Stimulated activated CD4-positive, alpha-beta T cell treated with anti-CD3 and anti-CD28 coated beads, Interleukin-15, amount 100 ng/mL, for 1 hour (primary cell): ENCODE measurements at places on chromosomes 16 and 17.

- no peak for DNase-seq
These were observed 62.2 kb upstream of the CHMP6 start for GRCh38 chr17:80929449-80929848.

- no peak for DNase-seq
These were observed 48.2 kb upstream of the FOXJ1 start for GRCh38 chr17:76189247-76189646.

DNA sequence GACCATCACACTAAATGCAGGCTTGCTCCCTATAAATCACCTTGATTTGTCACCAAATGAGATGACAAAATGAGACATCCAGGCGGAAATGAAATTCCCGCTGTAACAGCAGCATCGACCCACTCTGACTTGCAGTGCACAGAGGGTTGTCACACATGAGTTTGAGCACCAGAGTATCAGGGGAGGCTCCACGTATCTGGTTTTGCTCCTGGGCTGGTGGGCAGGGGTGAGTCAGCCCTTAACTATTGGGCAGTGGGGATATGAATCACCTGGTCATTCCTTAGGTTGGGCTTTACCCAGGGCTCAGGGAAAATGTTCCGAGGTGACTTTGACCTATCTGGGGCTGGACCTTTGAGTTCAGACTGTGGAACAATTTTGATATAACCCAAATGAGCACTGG lies 245.2 kb upstream of the CCL2 start:
- DNase-seq: no peak

- no peak for DNase-seq
These were observed 69.8 kb downstream of the RAB11FIP4 start for GRCh38 chr17:31461227-31461810.

DNA sequence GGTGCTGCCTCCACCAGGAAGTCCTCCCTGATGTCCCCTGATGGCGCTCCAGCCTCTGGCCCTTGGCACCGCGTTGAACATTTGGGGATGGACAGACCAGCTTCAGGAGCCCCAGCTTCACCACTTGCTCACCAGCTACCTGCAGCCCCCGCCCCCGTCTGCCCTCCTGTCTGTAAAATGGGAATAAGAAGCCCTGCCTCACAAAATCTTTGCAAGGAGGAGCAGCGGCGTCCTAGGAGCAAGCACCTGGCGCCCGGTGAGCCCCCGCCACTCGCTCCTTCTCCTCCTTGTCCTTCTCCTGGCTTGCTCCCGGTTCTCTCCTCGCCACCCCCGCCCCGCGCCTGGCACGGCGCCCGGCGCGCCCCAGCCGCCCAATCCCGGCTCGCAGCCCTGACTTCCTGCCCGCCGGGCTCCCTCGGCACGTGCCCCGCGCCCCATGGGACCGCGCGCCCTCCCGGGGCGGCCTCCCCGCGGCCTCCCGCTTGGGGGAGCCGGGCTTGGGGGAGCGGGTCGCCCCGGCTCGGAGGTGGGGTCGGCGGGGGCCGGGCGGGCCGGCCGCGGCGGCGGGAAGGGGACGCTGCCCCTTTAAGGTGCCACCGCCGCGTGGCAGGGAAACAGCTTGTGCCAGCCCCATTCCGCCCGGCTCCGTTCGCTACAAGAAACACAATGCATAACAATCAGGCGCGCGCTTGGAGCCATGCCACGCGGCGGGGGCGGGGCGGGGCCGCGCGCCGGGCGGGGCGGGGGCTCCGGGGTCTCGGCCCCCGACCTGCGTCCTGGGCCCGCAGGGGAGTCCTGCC lies 9.1 kb upstream of the PPP1R1B start:
- peak; percentile 19 for DNase-seq

- no peak for DNase-seq
These were observed 43.2 kb downstream of the SOCS1 start for GRCh38 chr16:11212798-11213196.

- DNase-seq: no peak
These were observed 23.8 kb downstream of the LITAFD start for GRCh38 chr16:8905795-8906591.

GRCh38 chr17:16935786-16936185 lies 36.1 kb downstream of the TNFRSF13B start:
- DNase-seq: no peak

GRCh38 chr16:27690608-27691007 lies 140.7 kb downstream of the KATNIP start:
- no peak for DNase-seq

DNA sequence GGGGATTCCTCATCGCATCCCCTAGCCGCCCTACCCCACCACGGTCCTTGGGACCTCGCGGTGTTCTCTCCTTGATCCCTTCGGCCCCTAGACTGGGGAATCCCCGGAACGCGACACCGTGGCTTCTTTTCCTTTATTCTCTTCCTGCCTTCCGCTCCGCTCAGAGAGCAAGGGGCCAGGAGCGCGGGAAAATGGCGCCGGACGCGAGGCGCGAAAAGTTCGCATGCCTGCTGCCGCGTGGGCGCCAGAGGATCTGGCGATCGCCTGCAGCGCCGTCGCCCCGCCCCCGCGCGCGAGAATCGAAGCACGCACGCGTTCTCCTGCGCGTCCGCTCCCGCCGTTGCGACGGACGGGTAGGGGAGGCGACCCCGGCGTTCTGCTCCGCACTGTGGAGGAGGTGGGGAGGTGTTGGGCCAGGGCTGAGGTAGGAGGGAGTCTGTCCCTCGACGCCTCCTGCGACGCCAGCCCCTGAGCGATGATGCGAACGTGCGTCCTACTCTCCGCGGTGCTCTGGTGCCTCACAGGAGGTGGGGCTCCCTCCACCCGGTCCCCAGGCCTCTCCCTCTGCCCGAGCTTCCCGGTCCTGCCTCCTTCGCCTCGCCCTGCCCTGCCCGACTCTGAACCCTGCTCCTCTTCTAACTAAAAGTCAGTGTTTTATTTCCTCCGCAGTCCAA lies at the start of gene ZPBP2:
Gene ZPBP2 (plus strand): TSS at position 323 of the 674 bp plus-strand sequence. CDS start 153 bp downstream, at position 476.
- DNase-seq: peak; percentile 17

DNA sequence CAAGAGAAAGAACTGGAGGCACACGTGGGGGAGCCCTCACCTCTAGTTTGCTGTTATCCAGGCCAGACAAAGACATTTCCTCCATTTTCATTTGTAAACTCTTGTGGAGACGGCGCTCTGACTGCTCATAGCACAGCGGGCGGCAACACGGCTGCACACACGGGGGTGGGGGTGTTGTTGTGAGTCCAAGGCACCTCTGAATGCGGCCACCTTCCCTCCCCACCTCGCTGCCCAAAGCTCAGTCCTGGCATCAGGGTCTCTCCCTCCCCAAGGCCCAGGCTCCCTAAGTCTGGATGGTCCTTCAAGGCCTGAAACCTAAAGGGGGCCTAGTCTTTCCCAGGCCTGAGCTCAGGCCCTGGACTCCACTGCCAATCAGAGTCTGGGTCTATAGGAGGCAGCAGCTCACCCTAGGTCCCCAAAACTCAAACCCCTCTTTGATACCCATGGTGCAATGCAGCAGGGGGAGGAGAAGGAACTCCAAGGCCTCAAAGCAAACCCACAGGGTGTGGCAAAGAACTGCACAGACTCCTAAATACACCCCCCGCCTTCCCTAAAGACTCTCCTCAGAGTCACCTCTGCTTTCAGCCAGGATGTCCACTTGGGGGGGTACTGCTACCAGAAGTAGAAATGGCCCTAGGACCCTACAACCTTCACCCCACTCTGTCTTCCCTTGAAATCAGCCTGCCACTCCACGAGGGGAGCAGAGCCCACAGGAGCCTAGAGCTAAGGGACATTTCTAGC lies 1.5 kb downstream of the ATXN7L3 start:
- DNase-seq: no peak

DNA sequence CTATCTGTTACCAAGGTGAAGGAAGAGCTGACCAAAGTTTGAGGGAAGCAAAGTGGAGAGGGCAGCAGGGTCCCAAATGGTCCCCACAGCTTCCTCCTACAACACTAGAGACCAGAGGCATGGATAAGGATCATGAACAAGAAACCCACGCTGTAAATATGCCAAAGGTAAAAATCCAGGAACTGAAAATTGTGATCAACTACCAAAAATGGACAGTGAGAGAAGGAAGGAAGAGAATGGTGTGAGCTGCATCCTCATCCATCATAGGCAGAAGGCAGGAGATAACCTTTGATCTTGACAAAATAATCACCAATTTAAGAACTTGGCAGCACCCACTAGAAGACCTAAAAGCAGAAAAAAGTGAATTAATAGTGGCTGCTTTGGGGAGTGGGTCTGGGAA lies 66.2 kb downstream of the CYTH1 start:
- no peak for DNase-seq

DNA sequence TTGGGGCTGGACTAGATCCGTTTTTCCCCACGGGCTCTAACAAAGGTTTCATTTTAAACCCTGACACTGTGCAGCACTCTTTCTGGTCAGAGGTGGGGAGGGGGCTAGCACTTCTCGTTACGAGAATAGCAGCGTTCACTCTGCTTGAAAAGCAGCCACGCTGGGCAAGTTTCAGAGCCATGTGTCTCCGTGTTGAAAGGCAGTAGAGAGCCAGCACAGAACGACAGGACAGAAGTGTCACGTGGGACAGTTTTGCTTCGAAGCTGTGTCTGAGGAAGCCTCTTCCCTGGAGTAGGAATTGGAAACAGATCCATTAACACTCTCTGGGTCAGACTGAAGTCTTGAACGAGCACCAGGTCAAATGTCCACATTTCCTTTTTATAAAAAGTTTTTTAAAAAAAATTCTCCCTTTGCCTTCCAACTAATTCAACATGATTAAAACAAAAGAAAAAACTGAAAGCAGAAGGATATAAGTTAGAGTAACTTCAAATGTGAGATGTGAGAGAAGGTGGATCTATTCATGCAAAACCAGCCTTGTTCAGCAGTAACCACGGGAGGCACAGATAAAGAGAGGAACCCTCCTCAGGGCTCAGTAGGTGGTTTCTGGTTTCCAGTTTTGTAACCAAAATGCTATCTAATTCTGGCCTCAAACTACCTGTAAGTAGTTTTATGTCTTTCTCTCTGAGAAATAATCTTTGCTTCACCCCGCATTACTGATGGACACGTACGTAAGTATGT lies 65.0 kb downstream of the SMG6 start:
- no peak for DNase-seq

DNA sequence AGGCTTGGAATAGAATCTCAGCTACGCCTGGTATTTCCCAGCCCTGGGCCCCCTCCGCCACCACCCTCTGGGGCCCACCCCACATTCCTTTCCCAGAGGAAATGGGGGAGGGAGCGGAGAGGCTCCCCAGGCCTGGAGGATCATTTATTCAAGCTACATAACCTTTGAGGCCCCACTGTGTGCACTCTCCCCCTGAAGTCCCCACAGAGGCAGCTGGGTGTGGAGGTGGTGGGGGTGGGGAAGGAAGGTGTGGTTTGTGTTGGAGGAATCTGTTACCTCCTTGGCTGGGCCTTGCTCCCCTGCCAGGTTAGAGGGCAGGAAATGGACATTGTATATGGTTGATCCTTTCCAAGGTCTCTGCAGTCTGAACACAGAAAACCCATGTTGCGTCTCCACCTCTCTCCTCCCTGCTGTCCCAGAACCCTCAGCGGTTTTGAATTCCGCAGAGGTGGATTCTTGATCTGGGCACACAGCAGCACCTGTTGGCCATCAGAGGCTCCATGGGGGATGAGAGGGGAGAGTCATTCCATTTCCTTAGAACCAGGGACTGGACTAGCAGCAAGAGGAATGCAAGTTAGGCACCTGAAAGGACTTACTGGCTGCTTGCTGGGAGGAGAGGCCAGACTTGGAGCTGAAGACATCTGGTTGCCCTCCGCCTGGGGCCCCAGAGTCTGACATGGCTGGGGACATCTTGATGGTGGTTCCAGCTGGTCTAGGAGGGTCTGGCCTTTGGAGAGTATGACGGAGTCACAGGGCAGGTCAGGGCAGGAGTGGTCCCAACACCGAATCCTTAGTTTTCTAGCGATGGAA lies 23.0 kb downstream of the ARHGAP23 start:
- DNase-seq: no peak

- no peak for DNase-seq
These were observed 31.4 kb upstream of the ABCA6 start for GRCh38 chr17:69173118-69173517.

DNA sequence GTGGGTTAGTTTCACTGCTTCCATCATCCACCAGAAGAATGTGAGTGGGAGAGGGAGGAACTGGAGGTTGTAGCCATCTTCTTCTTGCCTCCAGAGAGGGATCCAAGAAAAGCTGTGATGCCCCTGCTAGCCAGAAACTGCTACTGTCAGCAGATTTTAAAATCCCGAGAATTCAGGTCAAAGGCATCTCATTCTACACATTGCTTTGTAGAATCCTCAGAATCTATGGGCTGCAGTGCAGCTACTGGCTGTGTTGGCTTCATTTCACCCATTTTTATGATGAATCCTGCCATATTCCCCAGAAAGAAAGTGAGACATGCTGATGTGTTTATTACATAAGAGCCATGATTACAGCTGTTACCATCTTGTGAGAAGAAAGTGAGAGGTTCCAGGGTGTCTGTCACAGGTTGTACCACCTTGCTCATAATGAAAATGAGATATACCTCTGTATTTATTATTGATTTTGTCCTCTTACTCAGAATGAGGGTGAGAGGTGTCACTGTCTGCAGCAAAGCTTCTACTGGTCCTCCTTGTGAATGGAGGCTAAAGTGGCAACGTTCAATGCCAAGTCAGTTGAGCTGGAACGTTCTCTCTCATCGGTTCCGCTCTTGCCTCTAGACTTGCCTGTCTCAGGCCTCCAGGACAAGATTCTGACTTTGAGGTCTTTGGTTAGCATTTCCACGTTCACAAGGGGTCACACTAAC lies 50.1 kb upstream of the MYH10 start:
- no peak for DNase-seq

- DNase-seq: no peak
These were observed 5.4 kb upstream of the KPNB1 start for GRCh38 chr17:47644324-47644723.

DNA sequence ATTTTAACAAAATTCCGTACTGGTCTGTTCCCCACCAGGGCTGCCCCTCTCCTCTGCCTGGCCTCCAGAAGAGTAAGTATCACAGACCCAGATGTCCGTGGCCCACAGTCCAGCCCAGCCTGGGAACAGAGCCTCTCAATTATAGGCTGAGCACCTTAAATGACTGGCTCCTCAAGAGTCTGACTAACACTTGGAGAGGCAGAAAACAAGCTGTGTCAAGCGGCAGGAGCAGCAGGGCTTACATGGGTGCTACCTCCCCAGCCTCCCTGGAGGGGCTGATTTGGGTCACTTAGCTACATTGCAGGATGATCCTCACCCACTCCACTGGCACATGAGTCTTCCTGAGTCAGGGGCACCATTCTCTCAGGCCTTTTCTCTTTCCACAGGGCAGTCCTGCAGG lies 209.7 kb downstream of the COPRS start:
- DNase-seq: no peak

GRCh38 chr16:78007121-78007520 lies 15.2 kb upstream of the CLEC3A start:
- no peak for DNase-seq

- DNase-seq: no peak
These were observed 293.6 kb upstream of the CDH11 start for GRCh38 chr16:65415460-65415859.
